Stimulated activated CD4-positive, alpha-beta T cell treated with anti-CD3 and anti-CD28 coated beads, Interleukin-12 subunit alpha, Interleukin-12 subunit beta, amount 100 ng/mL, for 24 hours (primary cell): ENCODE measurements at places on chromosomes 7 and 10.

GRCh38 chr10:25078658-25079431, 62.4 kb downstream of the THNSL1 start:
- DNase-seq = no peak

- DNase-seq = no peak
Measured at GRCh38 chr7:116231949-116232348, 21.6 kb downstream of the TES start.

GRCh38 chr10:72330069-72330426, 24.7 kb downstream of the DNAJB12 start:
- DNase-seq = no peak

GRCh38 chr10:86914734-86915133, 42.7 kb downstream of the MMRN2 start:
- DNase-seq = no peak

DNA sequence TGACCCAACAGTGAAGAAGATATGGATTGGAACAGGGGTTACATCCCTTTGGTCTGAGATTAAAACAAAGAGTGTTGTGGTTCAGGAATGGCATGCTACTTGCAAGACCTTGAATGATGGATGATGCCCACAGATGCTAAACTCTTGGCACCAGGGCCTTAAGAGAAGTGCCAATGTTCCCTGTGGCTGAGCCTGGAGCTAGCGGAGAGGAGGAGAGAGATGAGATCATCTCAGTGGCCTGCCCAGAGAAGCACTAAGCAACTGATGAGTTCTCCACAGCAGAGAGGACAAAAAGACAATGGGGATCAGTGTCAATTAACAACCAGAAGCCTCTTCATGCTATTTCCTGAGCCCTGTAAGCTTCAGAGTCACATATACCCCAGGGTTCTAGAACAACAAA, 97.8 kb downstream of the ELAPOR2 start:
- DNase-seq = no peak

GRCh38 chr7:157472311-157473050, 135.7 kb downstream of the DNAJB6 start:
- no peak for DNase-seq

DNA sequence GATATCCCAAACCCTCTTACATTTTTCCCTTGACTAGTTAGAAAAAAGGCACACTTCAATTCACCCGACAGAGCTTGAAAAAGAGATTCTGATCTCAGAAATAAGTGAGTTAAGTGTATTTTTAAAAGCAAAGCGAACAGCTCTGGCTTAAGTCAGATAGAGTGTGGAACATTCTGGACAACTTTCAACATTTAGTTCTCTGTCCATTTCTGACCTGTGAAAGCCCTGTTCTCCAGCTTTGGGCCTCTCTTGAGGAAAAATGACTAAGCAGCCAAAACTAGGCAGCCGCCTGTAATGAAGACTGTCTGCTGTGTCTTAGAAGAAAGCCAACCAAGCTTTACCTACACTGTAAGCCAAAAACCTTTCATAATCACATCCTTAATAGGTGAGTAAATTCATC, 50.5 kb downstream of the CDK6 start:
- DNase-seq = no peak

- DNase-seq = no peak
Measured at GRCh38 chr7:55055479-55055878, 36.7 kb downstream of the EGFR start.

DNA sequence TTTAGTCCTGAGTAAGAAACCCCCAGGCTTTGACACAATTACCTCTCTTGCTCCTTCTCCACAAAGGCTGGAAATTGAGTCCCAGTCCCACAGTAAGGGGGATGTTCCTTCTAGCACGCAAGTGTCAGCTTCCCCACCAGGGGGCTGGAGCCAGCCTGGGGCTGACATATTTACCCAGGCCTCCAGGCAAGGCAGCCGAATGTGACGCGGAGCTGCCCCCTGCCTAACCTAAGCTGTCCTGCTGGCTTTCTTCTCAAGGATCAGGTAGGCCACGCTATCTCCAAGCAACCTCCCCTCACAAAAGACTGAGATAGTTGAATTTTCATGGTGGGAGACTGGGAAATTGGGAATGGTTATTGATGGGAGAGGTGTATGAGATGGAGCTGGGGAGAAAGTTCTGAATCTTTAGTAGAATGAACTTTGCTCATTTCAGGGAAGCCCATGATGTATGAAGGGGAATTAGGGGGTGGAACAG, 19.2 kb upstream of the BMPER start:
- no peak for DNase-seq

DNA sequence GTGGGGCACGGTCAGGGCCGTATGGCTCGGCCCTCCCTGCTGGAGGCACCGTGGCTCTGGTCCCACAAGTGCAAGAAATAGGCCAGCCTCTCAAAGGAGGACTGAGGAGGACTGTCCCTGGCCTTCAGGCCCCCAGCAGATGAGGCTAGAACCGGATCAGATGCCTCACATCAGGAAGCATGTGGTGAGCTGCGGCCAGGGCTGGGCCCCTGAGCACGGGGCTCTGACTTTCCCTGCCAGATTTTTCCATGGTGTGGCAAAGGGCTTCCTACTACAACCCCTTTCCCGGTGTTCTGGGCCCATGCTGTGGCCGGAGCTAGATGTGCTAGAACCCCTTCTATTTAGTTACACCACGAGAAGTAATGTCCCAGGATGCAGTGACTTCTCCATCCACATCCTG, 100.4 kb downstream of the TCERG1L start:
- DNase-seq = no peak

DNA sequence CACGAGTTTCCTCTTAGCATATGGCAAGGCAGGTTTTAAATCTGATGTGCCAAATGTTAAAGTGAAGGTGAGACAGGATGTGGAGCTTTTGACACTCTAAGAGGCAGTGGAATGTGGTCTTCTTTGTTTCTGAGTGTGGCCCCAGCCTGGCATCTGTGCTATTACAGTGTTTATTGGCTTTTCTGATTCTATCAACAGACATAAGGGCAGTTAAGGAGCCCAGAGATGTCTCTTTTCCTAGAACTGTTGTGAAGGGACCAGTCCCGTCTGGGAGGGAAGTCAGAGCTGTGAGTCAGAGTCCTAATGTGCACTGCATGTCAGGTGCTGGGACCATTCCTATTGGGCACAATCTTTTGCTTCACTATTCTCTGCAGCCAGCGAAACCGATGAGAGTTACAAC, 32.5 kb downstream of the TRUB1 start:
- no peak for DNase-seq

- DNase-seq = no peak
Measured at GRCh38 chr10:87636313-87636915, 23.3 kb upstream of the PAPSS2 start.

- no peak for DNase-seq
Measured at GRCh38 chr10:36721871-36722270, 403.5 kb upstream of the ANKRD30A start.

- DNase-seq = no peak
Measured at GRCh38 chr10:668786-669485, 20.5 kb downstream of the DIP2C start.

DNA sequence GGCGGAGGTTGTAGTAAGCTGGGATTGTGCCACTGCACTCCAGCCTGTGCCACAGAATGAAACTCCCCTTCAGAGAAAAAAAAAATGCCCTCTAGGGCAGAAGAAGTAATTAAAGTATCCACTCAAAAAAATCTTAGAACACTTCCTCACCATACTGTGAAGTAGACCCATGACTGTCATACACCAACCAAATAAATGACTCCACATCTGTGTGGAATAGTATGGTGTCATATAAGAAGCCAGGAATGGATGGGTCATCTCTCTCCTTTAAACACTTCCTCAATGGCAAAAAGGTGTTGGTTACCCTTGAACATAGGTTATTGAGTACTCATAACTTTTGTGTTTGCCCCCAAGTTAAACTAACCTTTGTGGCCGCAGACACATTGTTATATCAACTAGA, 48.1 kb upstream of the PCGF5 start:
- DNase-seq = no peak

GRCh38 chr7:40303996-40304395, 169.2 kb downstream of the SUGCT start:
- no peak for DNase-seq

DNA sequence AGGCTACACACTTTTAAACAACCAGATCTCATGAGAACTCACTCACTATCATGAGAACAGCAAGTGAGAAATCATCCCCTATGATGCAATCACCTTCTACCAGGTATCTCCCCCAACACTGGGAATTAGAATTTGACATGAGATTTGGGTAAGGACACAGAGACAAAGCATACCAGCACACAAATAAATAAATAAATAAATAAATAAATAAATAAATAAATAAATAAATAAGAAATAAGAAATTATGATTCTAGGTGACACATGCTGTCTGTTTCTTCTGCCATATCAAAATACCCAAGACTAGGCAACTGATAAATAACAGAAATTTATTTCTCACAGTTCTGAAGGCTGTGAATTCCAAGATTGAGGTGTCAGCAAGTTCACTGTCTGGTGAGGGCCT, 87.2 kb upstream of the CYP2C9 start:
- no peak for DNase-seq

DNA sequence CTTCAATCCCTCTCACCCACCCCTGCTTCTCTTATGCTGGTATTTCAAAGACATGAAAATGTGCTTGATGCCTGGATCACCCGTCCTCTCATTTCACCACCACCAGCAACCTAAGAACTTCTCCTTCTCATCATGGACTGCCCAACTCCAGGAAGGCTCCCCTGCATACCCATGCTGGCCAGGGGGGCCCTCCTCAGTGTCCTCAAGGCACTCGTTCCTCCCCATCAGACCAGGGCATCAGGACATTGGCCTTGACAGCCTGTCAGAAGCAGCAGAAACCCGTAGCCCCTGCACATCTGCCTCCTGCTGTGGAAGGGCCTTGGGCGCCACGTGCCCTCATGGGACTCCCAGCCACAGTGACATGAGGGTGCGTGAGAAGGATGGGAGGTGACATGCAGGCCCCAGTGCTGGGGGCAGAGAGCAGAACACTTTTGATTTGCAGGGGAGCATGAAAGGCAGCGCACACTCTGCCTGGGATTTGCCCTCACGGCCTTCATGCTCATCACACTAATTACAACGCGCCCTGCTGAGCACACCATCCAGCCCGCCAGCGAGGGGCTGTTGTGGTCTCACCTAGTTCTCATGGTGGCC, 1.9 kb upstream of the HSPA12A start:
- no peak for DNase-seq
